ENCODE measurements at places on chromosomes 1 and 21.
A peak's percentile ranks its signal among the peaks of the same experiment; 100 is the strongest.

- no peak for DNase-seq
Measured at GRCh38 chr1:3125078-3125477, 56.1 kb downstream of the PRDM16 start.

DNA sequence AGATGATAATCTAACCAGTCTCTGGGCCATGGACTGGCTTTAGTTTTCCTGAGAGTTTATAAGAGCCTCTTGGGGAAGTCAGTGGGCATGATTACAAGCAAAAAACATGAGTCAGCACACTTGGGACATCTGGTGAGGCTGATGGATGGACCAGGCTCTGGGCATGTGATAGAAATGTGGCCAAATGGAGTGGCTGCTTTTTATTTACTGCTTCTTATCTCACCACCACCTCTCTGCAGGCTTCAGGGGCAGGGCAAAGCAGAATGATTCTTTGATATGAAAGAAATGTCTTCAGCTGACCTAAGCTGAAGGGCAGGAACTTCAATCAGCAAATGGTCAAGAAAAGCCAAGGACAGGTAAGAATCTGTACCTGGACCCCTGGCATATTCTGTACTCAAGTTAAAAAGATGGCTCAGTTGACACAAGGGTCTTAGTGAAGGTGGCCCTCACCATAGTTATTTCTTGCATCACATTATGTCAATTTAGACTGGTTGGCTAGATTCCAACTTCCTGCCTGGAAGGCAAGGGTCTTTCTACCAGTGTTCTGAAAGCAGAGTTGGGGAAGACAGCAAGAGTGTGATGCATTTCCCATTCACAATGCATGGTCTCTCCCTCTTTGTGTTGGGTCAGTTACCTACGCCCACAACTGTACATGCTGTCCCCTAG, 162.8 kb downstream of the FASLG start:
- peak; percentile 68 for DNase-seq

- no peak for DNase-seq
Measured at GRCh38 chr1:205065666-205066065, 18.6 kb downstream of the TMEM81 start.

DNA sequence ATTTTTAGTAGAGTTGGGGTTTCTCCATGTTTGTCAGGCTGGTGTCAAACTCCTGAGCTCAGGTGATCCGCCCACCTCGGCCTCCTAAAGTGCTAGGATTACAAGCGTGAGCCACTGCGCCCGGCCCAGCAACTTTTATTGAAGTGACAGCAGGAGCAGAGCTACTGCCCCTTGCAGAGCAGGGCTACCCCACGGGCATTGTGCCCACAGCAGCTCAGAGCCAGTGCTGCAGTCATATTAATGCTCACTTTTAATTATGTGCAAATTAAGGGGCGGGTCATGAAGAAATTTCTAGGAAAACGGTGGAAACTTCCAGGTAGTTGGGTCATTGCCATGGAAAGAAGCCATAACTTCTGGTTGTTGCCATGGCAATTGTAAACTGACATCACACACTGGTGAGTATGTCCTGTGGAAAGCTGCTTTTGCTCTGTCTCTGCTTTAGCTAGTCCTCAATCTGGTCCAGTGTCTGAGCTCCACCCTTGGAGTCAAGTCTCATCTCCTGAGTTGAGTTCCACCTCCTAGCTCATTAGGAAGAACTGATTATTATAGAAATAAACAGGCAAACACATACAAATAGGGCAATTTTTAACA, 127.3 kb upstream of the ADGRL4 start:
- DNase-seq = no peak

GRCh38 chr1:114286960-114287359, 133.3 kb upstream of the SYT6 start:
- DNase-seq = no peak

DNA sequence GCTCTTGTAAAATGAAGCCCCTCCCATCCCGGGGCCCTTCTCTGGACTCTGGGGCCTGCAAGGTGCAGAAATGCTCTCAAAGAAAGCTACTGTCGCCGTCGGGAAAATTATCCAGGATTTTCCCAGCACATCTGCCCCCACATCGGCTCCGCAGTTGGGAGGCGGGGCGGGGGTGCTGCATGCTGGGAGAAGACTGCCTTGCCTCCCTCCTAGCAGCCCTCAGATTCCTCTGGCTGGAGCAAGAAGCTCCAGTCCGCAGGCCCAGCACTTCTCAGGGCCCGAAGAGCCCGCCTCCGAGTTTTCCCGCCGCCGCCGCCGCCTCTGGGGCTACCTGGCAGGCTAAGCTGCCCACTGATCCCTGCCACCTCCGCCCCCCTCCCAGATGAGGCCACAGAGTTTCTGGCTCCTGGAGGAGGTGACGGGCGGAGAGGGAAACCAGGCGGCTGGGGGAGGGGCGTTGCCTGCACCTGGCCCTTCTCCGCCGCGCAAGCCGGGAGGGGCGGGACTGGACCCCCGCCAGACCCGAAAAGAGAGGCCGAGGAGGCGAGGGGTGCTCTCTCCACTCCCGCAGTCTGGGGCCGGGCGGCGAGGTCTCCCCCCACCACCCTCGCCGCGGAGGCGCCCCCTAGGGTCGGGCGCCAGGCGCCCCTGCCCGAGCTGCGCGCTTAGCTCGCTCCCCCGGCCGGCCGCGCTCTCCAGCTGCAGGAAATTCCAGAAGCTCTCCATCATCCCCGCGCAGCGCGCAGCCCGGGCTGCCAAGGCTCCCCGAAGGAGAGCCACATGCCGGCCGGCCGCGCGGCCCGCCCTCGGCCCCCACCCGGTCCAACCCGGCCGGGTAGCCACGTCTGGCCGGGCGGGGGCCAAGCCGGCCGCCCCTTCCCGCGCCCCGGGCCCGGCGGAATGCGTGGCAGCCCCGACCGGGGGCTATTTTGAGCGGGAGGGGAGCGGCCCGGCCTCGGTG, 28.8 kb downstream of the AHDC1 start:
- peak; percentile 84 for DNase-seq

- no peak for DNase-seq
Measured at GRCh38 chr21:45085700-45086099, 11.3 kb downstream of the ADARB1 start.

GRCh38 chr1:183864611-183865010, 59.7 kb downstream of the RGL1 start:
- DNase-seq = no peak

DNA sequence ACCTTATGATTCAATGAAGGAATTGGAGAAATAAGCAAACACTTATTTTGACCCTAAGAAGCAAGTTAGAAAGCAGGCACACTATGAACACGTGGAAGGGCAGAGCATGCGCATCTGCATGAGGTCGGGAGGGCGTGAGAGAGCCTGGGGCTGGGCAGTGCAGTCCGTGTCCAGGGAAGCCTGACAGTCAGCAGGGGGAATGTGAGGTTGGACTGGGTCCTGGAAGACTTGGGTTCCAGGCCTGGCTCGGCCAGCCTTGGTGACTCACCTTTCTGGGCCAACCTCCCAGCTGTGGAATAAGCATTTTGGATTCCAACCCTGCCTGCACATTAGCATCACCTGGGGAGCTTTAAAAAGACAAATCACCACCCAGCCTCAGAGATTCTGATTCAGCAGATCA, 26.6 kb upstream of the LMX1A start:
- peak; percentile 81 for DNase-seq

DNA sequence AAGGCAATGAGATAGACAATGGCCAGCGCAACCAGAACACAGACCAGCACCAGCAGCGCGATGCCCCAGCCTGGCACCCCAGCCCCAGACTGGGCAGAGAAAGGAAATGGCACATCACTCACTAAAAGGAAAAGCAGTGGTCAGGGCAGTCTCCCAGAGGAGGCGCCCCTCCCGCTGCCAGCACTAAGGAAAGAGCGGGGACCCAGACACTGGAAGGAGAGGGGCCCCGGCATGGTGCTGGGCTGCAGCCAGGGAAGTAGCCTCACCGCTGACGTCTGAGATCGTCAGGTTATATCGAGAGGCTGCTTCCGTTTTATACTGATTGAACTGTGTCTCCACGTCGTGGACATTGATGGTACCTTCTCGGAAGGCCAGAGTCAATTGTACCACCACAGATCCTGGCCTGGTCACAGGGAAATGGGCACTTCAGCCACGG, 13.8 kb downstream of the TRIM46 start:
- DNase-seq = no peak

DNA sequence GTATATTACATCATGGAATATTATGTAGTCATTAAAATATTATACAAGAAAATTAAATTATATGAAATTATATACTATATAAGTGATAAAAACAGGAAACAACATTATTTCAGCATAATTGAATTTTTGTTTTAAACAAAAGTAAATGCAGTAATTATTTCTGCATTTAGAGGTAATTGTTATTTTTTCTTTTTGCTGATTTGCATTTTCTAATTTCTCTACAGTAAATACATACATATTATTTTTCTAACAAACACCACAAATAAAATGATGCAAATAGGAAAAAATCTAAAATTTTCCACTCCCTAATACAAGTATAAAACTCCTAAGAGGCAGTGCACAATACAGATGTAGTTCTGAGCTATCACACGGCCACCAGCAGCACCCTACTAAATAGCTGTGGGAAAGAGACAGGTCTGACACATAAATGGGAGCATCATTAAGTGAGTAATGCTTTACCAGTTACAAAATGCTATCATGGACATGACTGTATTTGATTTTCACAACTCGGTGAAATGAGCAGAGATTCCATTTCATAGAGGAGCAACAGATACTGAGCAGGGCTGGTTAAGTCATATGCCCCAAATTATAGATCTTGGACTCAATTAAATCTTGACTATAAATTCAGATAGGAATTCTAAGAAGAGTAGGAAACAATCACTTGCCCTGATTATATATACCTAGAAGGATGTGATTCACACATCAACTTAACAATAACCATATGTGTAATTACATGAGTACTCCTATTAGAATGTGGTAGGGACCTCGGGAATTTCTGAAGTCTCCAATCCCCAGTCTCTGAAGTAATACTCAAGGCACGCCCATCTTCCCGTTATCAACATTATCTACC, 49.0 kb downstream of the NRIP1 start:
- peak; percentile 97 for DNase-seq

DNA sequence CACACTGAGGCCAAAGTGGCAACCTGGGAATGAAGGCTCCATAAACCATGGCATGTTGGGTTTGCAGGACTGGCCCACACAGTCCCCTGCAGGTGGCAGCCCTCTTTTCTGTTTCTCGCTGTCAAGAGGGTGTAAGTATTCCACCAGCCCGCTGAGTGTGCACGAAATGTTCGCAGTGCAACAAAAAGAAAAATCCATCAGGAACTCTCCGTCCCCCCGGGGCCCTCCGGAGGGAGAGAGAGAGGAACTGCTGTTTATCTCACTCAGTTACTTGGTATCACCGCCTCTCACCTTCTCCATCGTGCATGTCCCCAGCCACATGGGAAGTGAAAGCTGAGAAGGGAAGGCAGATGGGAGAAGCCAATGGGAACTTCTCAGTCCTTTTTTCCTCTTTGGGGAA, 38.3 kb downstream of the NCF2 start:
- no peak for DNase-seq

DNA sequence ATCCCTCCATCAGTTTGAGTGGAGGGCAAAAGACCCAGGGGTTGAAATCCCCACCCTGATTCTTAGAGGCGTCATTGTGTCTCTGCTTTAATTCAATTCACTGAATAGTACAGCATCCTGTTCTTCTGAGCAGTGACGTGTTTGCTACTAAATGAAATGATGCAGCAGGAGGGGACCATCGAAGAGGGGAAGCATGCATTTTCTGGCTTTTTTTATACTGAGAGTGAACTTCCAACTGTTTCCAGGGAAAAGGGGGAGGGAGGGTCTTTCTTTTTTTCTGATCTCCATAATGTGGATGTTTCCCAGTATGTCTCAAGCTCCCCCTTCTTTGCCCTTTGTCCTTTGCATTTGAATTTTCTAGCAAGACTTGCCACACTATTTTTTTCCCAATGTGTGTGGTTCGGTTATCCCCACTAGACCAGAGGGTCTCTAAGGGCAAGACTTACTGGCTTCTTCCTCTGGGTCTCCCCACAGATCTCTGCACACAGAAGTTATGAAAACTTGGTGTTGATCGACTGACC, 2.7 kb downstream of the INTS3 start:
- DNase-seq = no peak

DNA sequence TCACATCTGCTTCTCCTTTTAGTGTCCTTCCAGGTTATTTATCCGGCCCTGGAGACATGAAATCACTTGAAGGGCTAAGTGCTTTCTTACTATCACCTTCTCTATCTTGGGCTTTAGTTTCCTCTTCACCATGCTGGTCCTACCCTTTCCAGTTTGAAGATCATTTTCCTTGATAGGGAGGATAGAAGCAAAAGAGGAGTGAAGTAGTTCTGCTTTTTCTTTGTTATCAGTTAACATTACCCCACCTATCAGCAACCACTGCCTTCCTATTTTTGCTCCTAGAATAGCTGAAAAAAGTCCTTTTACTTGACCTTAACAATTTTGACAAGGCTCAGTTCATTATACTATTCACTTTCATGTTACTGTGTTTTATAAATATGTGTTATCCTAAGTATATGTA, 19.4 kb downstream of the RGL1 start:
- DNase-seq = no peak

DNA sequence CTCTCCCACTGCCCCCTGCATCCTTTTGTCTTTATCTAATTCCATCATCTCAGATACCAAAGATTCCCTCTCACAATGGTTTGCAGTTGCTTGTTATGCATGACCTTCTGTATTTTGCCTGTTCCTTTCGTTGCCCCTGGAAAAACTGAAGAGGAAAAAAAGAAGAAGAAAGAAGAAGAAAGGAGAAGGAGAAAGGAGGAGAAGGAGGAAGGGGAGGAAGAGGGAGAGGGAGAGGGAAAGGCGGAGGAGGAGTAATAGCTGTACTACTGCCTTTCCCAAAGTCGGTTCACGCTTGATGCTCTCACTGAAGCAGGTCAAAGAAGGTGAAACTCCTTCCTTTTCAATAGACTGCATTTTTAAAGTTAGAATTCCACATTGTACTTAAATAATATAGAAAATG, 513.8 kb downstream of the PTPRC start:
- DNase-seq = no peak

DNA sequence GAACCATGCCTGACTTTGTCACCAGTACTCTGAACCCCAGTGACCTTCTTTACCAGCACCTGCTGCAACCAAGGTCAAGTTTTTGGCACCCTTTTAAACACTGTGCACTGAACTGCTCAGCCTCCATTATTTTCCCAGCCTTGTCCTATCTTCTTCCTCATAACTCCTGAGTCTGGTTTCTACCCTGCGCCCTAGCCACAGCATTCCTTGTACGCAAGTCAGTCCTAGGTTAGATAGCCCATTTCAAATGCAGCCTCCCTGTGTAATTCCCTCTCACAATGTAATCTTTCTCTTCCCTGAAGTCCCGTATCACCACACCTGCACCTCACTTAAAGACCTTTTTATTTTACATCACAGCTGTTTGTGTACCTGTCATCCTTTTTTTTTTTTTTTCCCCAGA, 37.2 kb downstream of the DNTTIP2 start:
- DNase-seq = no peak

DNA sequence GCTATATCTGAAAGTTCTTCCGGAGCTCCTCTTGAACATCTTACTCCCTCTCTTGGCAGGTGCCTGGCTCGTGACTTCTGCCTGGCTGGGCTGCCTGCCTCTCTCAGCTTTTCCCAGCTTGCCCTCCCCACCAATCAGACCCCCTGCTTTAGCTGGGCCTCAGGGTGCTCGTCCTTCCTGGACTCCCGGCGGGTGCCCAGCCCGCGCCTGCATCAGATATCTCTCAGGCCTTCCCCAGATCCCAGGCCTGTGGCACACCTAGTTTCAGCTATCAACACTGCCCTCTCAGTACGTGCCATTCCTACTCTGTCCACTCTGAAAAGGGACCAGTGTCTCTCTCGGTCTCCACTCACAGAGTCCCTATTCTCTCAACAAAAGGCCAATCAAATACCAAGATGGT, 96.5 kb upstream of the CLDN14 start:
- no peak for DNase-seq

- DNase-seq = peak; percentile 59
Measured at GRCh38 chr1:37478890-37479254, 4.5 kb downstream of the ZC3H12A start.

Measured in fibroblast of skin of right quadriceps (primary cell).